ENCODE measurements at places on chromosomes 7 and 10.

GRCh38 chr7:137488038-137488437, 144.5 kb upstream of the PTN start:
- DNase-seq, result no peak

DNA sequence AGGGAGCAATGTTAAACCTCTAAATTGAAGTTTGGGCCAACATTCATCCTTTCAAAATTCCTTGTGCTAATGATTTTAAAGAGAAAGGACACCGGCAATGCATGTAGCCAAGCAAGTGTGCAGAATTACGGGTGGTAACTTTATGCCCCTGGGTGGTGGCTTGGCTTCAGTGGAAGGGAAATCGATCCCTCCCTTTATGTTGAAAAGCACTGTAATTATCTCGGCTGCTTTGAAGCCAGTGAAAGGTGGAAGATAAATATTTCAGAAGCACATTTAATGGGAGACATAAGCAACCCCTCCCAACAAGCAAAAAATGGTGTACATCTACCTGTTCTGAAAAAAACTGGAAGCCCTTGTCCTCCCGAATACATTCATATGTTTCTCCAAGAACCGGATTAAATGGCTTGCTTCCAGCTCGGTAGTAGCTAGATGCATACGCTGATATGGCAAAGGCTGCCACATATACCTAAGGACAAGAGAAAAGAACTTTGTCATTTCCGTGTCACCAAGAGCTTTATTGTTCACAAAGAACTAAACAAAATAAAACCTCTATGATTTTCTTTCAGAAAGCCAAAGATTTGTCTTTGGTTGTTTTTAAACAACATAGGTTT, 73.3 kb upstream of the GSDME start:
- no peak for DNase-seq

- DNase-seq, result no peak
Observed at GRCh38 chr10:66307826-66308225, 618.0 kb upstream of the LRRTM3 start.

DNA sequence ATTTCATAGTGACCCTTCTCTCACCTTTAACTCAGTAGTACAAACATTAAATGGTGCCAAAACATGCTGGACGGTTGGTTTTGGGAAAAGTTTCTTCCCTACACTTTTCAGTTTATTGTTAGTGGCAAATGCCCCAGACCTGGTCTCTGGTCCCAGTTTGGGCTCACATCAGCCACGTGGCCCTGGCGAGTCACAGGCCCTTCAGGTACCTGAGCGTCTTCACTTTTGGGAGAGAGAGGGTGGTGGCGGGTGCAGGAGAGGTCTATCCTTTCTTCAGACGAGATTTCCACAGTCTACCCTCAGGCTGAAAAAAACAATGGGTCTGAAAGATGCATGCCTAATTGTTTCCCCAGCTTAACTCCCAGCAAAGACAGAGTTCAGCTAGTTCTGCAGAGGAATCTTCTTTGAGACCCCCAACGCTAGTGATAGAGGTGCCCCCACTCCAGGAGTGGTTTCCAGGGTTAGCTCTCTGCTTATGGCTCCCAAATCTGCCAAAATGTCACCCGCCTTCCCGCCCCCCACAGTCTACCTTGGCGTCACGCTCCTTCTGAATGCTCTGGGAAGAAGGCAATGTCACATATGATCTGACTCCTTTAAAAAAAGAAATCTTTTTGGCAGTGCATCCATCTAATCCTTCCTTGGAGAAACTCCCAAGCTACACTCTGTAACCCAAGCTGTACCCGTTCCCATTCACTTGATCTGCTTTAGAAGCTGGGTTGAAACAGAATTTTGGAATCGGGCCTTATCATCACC, 384.8 kb upstream of the FOXK1 start:
- DNase-seq, result no peak

DNA sequence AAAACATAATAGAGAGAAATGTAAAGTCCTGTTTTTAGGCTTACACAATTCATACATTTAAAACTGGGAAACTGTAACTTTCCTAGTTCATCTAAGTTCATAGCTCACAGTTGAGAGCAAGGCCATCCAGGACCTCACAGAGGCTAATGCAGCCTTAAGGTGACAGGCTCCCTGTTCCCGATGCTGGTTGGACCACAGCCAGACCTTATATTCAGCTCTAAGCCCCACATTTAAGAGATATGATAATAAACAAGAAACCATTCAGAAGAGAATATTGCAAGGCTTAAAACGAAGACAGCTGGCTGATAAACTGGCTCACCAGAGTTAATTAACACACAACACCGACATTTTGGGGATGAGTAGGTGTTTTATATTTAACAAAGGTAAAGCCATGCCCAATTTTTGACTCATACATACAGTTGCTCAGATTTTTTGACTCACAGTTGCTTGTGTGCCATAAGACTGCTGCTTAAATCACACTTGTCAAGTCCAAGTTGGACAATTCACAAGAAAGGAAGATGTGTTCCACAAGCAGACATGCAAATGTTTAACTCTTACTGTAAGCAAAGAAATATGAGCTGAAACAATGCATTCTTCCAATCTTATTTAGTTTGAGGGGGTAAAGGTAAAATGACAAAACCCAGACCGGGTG, 41.1 kb upstream of the TMEM213 start:
- no peak for DNase-seq

DNA sequence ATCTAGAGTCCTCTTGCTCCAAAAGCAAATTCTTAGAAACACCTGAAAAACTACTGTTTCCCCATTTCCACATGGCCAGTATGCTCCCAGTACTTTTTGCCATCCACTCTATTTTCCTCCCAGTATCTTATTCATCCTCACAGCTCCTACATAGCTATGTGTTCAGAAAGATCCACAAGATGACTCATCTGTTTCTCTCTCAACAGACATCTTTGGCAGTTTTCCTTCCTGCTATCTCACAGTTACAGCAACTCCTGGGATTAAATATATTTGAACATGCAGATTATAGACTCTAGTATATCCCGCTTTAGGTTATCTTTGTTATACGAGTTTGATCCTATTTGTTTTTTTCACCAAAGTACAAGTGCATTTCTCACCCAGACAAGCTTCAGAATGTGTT, 675.6 kb upstream of the POT1 start:
- DNase-seq, result no peak

GRCh38 chr10:43913676-43914235, 265.1 kb upstream of the ZNF32 start:
- DNase-seq, result no peak

DNA sequence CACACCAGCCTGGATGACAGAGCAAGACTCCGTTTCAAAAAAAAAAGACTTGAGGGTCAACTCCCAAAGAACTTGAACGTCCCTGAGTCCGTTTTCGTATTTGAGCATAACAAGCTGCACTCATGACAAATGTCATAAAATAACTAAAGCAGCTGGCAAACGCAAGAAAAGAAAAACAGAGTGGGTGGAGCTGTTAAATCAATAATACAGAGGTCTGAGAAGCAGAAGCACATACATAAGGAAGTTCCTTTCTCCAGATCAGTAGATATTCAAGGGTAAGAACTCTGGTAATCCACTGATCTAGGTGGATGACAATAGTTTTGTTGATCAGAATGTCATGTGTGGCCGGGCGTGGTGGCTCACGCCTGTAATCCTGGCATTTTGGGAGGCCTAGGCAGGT, 150.1 kb downstream of the FAM107B start:
- no peak for DNase-seq

DNA sequence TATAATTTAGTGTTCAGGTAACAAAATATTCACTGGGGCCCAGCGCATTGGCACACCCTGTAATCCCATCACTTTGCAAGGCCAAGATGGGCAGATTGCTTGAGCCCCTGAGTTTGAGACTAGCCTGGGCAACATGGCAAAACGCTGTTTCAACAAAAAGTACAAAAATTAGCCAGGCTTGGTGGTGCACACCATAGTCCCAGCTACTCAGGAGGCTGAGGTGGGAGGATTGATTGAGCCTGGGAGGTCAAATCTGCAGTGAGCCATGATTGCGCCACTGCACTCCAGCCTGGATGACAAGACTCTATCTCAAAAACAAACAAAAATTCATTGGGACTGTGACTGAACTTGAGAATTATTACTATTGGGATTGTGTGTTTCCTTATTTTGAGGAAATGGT, 40.4 kb upstream of the TRUB1 start:
- DNase-seq, result no peak
